Activated CD8-positive, alpha-beta T cell treated with anti-CD3 and anti-CD28 coated beads, Interleukin-2, amount 10 ng/mL, durations not matched to agents 7 days and 5 days (primary cell): ENCODE measurements at places on chromosomes 11 and 22. TPM values are rescaled to one million over a fixed set of nuclear protein-coding genes. Genes with fewer than 3 reads are reported as not detected.

Gene OR52H1
- total RNA-seq: not detected

Gene OR5P2
- total RNA-seq: not detected

Gene OR8H3
- not detected for total RNA-seq

- DNase-seq: no peak
These were observed 3.1 kb upstream of the EHD1 start for GRCh38 chr11:64881476-64881875.

- DNase-seq: no peak
These were observed 332 bp upstream of the HMGXB4 start for GRCh38 chr22:35257002-35257320.

GRCh38 chr11:39221550-39222138 lies 2237.8 kb downstream of the LRRC4C start:
- no peak for DNase-seq

GRCh38 chr11:75063741-75064314 lies 32.8 kb downstream of the OR2AT4 start:
- DNase-seq: no peak

DNA sequence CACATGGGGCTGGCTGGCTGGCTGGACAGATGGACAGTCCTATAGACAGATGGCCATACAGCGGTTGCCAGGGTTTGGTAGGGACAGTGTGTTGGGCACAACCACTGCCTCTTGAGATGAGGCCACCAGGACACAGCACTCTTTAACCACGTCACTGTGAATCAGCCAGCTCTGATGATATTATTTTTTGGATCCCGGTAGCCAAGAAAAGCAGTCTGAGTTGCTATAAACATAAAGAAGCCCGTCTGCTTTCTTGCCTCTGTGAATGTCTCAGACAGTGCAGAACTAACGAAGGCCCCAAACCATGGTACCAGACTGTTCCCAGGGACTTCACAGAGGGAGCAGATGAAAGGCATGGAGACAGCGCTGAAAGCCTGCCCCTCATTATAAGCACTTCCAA lies 115.9 kb upstream of the CSNK2A3 start:
- no peak for DNase-seq
